ENCODE measurements at places on chromosomes 16 and 17.

DNA sequence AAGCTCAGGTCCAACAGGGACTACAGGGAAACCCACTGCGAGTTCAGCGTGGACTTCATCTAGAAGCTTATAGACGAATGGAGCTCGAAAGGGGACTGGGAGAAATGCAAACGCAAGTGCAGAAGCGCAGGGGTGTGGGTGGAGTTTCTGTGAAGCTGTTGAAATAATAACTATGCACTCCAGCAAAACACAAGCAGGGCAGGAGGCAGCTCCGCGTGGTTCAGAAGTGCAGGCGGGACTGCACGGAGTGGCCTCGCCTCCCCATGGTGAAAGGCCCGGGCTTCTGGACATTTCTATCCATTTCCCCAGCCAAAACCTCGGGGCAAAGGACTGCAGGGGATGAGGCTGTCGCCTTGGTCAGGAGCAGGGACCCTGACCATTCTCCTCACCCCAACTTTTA lies 74.5 kb downstream of the ZNF423 start:
- no peak for DNase-seq

DNA sequence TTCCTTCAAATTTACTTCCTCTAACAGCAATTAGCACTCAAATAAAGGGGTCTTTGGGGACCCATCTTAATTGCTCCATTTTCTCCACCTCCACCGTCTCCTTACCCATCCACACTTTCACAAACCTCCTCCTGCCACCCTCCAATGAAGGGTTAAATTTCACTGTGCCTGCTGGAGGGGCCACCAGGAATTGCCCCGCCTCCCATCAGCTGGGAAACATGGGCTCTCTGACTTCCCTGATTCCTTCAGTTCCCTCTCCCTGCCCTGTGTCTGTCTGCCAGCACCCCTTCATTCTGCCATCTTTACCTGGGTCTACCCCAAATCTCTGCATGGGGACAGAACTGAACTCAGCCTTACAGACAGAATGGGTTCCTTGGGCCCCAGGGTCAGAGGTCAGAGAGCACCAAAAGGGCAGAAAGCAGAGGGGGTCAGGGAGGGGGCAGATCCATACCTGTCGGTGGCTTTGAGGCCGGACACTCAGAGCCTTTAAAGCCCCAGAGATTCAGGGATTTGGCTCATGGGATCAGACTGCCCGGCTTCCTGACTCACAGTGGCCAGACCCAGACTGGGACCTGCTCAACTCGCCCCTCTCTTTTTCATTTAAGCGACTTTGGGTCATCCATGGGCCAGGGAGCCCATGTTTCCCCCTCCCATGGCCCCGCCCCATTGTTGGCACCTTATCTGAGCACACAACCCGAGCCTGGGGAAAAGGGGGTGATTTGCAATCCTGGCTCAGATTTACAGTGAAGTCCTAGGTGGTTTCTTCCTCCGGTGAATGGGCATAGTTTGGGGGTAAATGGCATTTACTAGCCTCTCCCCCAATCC lies 17.6 kb upstream of the SP2 start:
- DNase-seq, result peak; percentile 31

DNA sequence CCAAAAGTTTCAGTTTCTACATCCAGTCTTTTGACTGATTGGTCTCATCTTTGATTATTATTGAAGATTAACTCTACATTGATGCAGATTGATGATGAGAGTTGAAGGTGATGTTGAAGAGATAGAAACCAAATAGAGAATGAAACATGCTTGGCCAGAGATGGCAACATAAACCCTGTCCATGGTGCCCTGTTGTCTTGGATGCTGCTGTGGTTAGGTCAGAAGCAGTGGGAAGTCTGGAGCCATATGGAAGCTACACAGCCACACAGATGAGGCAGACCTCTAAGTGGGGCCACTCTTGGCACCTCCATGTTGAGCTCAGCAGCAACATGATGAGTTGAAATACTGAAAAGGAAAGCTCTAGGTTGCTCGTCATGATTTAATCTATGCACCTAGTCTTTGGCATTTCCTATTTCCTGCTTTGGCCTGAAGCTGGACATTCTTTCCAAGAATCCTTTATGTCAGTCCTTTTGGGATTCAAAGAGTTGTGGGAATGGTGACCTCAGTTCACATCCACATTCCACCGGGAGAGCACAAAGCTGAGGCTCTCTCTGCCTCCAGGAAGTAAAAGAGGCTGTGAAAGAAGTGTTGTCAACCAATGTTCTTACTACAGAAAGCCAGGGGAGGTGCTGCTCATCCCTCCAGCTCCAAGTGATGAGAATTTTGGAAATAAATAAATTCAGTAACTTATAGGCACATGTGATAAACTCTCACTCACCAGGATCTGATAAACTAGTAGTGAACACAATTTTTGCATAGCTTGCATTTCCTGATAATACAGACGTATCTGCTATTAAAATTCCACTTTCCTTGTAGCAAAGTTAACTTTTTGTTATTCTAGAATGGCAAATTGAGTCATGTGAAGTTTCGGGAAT lies 127.7 kb upstream of the MAF start:
- no peak for DNase-seq

DNA sequence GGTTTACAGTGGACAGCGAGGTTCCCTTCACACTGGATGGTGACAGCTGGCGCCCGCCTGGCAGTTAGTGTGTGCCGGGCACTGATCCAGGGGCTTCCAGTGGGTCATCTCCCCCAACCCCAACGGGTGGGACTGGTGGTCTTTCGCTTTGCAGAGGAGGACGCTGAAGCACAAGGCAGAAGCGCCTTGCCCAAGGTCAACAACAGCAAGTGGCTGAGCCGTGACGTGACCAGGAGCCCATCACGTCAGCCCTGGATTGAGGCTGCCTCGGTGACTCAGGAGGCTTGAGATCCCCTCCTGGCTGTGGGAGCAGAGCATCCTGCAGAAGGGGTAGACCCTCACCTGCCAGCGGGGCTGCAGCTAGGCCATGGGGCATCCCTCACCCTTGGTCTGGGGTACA lies 215.3 kb downstream of the RBFOX3 start:
- DNase-seq, result no peak
